ENCODE measurements at places on chromosomes 13 and 19. TPM values are rescaled to one million over a fixed set of nuclear protein-coding genes. Genes with fewer than 3 reads are reported as not detected.
A peak's percentile ranks its signal among the peaks of the same experiment; 100 is the strongest.

GRCh38 chr19:42409477-42409876, 17.7 kb downstream of the LIPE start:
- H3K27me3 ChIP-seq, result no peaks in the 10 kb centered on the region
- peaks cover 15% of the 10 kb centered on the region for H3K36me3 ChIP-seq
- no peak for DNase-seq
- no peak overlapping the region for H3K27ac ChIP-seq
- no peaks in the 10 kb centered on the region for H3K4me1 ChIP-seq

GRCh38 chr19:55156202-55157063, 1.1 kb downstream of the TNNI3 start:
- H3K36me3 ChIP-seq, result peaks cover 3% of the 10 kb centered on the region
- peaks cover 25% of the 10 kb centered on the region for H3K27me3 ChIP-seq
- H3K27ac ChIP-seq, result no peak overlapping the region
- no peak overlapping the region for H3K4me3 ChIP-seq
- peak; percentile 53 for DNase-seq
- peaks cover 23% of the 10 kb centered on the region for H3K4me1 ChIP-seq

- peaks cover 2% of the 10 kb centered on the region for H3K36me3 ChIP-seq
- no peak overlapping the region for H3K4me3 ChIP-seq
- no peak for DNase-seq
- no peak overlapping the region for H3K27ac ChIP-seq
Measured at GRCh38 chr13:33875618-33876401, 57.9 kb downstream of the RFC3 start.

GRCh38 chr19:13138916-13139198, 11.3 kb downstream of the STX10 start:
- DNase-seq, result no peak
- peaks cover 2% of the 10 kb centered on the region for H3K4me1 ChIP-seq
- H3K36me3 ChIP-seq, result peaks cover 20% of the 10 kb centered on the region
- no peaks in the 10 kb centered on the region for H3K27me3 ChIP-seq
- H3K27ac ChIP-seq, result no peak overlapping the region
- H3K4me3 ChIP-seq, result no peak overlapping the region

The SHISA7 gene
- total RNA-seq, result not detected

The DIAPH3 gene
- 34.7 TPM for total RNA-seq

The GRWD1 gene
- total RNA-seq, result 37.9 TPM

The LAIR2 gene
- total RNA-seq, result 6.8 TPM

Data from activated CD8-positive, alpha-beta memory T cell treated with anti-CD3 and anti-CD28 coated beads, Interleukin-2, amount 10 ng/mL, durations not matched to agents 7 days and 5 days (primary cell).